Iris pigment epithelial cell (primary cell): ENCODE measurements at places on chromosomes 16 and 17.

DNA sequence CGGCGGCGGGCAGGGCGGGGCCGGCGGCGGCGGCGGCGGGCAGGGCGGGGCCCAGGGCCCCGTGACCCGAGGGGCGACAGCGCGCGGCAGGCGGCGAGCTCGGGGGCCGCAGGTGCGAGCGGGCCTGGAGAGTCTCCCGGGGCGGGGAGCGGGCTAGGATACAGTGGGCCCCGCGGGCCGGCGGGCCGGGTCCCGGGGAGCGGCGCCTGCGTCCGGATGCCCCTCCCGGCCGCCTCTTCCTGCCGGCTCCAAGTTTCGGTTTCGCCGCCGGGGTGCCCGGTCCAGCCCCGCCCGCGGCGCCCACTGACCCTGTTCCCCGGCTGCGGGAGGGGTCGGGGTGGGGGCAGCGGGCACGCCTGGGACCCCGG lies at the start of gene RNF213:
Gene RNF213 (plus strand): TSS at position 62 of the 368 bp plus-strand sequence. CDS start 2,830 bp downstream, outside the sequence.
- DNase-seq = peak; percentile 41

DNA sequence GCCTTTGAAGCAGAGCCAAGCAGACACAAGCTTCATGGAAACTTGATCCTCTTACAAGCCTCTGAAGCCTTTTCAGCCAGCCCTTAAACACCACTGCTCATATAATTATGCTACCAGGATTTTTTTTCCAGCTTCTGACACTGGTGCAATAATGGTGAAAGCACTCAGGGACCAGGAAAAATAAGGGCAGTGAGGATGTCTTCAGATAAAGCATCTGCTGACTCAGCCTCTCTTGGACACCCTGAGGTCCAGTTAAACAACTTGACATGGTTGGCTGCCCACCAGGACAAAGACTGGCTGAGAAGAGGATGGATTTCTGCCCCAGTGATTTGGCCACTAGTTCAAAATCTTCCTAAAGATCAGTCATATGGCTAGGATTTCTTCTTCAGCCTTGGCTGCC lies 124.2 kb upstream of the N4BP1 start:
- DNase-seq = no peak

DNA sequence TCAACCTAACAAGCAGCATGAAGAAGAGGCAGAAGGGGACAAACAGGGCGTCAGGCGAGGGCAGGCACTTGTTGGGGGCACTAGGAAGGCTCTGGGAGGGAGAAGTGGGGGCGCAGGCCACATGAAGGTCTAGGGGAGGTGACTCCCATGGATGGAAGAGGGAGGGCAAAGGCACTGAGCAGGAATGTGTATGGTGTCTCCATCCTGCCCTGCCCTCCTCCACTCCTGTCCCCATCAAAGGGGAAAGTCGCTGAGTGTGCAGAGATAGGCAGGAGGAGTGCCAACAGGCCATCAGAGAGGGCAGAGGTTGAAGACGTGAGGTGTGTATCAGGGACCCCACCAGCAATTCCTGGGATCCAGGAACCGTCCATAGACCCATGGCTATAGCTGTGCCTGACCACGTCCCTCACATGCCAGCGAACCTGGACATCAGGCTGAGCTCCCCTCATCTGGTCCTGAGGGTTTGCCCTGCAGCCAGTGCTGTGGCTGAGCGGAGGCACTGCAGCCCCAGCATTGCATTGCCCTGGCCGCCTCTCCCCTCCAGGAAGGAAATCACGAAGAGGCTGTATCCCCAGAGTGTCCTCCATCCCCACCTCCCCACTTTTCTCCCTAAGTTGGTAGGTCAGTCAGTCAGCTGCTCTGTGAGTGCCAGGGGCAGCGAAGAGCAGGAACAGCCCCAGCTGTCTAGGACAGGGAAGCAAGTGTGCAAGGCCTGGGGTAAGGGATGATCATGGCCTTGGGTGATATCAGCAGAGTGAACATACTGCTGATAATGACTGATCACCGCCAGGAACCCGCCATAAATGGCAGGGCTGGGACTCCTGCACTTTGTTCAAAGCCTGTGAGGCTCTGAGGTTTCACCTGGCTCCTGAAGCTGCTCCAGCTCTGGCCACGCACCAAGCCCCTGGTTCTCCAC lies 6.2 kb upstream of the CYB561 start:
- no peak for DNase-seq

- no peak for DNase-seq
These were observed 3.2 kb upstream of the ARHGAP23 start for GRCh38 chr17:38425031-38425430.

- no peak for DNase-seq
These were observed 51.7 kb downstream of the SNX11 start for GRCh38 chr17:48159232-48159631.

GRCh38 chr17:4920351-4921048 lies 11.6 kb upstream of the GP1BA start:
- DNase-seq = peak; percentile 59

- no peak for DNase-seq
These were observed 290.6 kb upstream of the CCL2 start for GRCh38 chr17:33964344-33964979.

DNA sequence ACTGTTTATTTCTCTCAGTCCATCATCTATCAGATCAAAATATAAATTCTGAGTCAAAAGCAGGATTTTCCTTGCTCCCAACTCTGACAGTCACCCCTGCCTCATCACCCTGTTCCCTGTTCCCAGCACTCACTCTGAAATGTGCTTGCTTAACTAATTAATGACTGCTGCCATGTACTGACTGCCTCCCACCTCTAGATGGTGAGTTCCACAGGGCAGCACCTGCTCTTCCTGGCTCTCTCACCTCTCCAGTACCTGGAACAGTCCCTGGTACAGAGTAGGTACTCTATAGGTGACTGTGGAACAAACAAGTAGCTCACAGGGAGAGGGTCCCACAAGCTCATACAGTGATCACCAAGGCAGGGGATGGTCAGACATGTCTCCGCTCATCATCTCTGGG lies 114.3 kb upstream of the C16orf82 start:
- DNase-seq = no peak

DNA sequence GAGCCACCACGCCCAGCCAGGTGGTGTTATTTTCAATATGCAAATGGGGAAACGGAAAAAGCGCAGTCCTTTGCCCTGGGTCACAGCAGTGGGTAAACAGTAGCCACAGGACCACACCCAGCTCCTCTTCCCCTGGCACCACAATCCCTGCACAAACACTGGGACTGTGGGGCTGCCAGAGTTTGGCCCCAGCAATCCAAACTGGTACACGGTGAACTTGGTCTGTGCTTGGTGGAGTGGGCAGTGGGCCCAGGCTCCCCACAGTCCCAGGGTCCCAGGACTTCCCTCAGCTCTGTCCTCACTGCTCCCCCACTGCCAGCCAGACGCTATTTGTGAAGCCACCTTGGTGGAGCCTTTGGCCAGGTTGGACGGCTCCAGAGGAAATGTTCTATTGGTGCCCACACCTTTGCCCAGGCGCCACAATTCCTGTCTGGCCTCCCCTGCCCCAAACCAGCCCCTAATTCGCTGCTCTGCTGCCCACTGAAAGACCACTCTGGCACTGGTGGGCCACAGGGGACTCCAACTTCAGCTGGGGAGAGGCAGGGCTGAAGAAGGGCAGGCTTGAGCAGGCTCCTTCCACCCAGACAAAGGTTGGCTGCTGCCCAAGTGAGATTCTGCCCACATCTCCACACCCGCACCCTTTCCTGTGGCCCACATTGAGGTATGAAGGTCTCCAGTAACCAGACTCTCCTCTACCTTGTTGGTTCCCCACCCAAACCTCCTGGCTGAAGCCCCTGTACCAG lies 2.1 kb downstream of the CHAD start:
- no peak for DNase-seq

DNA sequence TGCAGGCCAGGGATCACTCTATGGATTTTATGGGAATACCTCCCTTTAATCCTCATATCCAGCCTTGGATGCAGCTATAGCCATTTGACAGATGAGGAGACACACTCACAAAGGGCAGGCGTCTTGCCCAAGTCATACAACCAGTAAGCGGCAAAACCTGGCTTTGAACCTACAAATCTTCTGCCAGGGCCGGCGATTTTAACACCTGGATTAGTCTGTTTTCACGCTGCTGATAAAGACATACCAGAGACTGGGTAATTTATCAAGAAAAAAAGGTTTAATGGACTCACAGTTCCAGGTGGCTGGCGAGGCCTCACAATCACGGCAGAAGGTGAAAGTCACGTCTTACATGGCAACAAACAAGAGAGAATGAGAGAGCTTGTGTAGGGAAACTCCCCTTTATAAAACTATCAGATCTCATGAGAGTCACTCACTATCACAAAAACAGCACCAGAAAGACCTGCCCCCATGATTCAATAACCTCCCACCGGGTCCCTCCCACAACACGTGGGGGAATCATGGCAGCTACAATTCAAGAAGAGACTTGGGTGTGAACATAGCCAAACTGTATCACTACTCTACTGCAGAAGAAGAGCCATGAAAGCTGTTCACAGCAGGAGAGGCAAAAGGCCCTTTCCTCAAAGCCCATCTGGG lies 67.5 kb downstream of the XYLT1 start:
- no peak for DNase-seq
